Nephron progenitor cell (in vitro differentiated cells): ENCODE measurements at places on chromosomes 13 and 19.
A peak's percentile ranks its signal among the peaks of the same experiment; 100 is the strongest.

- DNase-seq: no peak
Observed at GRCh38 chr19:13100031-13100588, 2.5 kb downstream of the LYL1 start.

DNA sequence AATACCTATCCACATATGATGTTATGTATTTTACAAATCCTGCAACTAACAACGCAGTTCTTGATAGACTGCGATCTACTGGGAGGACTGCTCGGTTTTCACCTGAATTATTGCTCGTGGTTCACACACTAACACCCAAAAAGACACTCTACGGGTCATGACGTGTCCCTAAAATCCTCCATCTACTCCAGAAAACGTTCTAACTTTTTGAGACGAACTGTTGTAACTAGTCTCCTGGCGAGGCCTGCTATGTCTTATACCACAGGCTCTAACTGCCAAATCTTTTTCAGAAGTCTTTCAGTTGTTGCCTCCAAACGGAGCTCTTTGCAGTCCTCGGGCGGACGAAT, 108.2 kb downstream of the KCNRG start:
- no peak for DNase-seq

GRCh38 chr19:4969772-4970531, 1.0 kb downstream of the KDM4B start:
- no peak for DNase-seq

DNA sequence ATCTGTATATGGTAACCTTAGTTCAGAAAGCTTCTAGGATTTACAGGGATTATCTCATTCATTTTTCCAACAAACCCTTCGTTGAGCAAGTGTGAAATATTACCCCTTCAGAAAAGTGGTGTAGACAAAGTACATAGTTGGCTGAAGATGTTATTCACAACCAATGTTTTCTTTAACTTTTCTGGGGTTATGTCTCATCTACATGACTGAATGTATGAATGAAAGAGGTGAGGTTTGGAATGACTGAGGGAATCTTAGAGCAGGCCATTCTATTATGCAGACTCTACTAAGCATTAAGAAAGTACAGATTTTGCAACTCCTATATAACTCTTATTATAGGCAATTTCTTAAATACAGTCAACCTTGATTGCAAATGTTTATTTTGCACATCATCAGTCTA, 167.2 kb downstream of the NDFIP2 start:
- no peak for DNase-seq

DNA sequence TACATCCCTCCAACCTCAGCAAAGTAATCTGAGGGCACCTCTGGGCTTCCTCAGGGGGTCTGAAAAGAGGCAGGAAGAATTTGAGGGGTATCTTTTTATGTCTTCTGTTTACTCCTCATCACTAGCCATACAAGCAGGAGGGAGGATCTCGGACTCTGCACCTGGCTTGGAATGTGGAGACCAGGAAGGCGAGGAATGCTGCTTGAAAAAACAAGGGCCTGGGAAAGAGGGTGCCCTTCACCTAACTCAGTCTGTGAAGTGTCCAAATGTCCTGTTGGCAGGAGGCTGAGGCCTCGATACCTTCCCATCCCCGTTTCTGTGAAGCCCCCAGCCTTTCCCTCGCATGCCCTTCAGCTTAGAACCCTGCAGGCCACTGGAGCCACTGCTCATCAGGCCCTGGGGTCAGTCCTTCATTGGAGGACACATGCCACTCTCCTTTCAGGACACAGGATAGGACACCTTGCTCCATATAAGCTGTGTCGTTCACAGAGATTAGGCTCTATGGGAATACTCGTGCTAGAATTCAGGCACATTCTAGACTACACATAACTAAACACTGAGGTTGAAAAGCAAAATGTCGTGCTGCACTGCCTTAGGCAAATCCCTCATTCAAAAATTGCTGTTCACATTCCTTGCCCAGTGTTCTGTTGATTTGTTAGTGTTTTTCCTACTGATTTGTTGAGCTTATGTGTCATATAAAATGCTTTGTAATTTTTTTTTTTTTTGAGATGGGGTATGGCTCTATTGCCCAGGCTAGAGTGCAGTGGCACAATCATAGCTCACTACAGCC, 49.7 kb downstream of the ESD start:
- no peak for DNase-seq

DNA sequence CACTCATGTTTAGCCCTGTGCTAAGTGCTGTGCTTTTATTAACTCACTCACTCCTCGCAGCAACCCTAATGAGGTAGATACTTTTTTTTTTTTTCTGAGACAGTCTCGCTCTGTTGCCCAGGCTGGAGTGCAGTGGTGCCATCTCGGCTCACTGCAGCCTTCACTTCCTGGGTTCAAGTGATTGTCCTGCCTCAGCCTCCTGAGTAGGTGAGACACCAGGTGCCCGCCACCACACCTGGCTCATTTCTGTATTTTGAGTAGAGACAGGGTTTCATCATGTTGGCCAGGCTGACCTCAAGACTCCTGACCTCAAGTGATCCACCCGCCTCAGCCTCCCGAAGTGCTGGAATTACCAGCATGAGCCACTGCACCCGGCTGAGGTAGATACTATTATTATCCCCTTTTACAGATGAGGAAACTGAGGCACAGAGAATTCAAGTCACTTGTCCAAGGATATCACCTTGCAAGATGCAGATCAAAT, 2.5 kb downstream of the ITPKC start:
- no peak for DNase-seq

- DNase-seq: peak; percentile 33
Observed at GRCh38 chr19:2391118-2391725, 31.2 kb downstream of the TMPRSS9 start.

DNA sequence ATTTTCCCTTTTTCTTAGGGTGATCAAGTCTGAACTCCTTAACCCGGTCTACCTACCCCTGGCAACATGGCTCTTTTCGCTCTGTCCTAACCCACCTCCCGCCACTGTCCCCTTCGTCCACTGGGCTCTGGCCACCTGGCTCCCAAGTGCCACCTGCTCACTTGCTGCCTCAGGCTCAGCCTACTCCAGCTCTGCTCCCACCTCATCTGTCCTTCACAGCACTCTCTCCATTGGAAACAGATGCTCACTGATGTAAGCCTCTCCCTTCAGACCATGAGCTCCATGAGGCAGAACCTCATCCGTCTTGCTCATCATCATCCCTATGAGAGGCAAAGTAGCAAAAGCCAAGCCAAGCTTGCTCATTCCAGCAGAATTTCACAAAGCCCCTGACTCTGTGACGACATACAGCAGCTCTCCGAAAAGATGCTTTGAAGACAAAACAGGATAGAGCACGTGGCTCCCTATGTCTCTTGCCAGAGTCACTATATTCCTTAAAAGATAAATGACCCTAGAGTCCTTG, 35.3 kb upstream of the AMER2 start:
- no peak for DNase-seq

GRCh38 chr13:79407349-79407979, 1.4 kb upstream of the RBM26 start:
- DNase-seq: no peak

DNA sequence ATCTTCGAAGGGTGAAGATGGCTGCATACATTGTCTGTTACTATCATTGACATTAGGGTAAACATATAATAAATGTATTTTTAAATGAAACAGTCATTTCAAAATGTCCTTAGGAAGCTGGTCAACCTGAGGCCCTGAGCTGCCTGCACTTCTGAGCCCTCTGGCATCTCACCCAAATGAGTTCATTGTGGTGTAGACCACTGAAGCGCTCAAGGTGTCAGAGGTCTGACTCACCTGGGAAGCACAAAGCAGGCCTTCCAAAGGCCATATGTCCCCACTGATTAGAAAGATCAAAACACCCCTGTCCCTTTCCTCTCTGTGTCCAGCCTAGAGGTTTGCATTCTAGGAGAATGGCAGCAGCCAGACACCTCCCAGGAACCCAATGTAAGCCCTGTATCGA, 59.6 kb downstream of the COL4A2 start:
- no peak for DNase-seq

- peak; percentile 57 for DNase-seq
Observed at GRCh38 chr13:24053519-24054251, 106.8 kb upstream of the SPATA13 start.

DNA sequence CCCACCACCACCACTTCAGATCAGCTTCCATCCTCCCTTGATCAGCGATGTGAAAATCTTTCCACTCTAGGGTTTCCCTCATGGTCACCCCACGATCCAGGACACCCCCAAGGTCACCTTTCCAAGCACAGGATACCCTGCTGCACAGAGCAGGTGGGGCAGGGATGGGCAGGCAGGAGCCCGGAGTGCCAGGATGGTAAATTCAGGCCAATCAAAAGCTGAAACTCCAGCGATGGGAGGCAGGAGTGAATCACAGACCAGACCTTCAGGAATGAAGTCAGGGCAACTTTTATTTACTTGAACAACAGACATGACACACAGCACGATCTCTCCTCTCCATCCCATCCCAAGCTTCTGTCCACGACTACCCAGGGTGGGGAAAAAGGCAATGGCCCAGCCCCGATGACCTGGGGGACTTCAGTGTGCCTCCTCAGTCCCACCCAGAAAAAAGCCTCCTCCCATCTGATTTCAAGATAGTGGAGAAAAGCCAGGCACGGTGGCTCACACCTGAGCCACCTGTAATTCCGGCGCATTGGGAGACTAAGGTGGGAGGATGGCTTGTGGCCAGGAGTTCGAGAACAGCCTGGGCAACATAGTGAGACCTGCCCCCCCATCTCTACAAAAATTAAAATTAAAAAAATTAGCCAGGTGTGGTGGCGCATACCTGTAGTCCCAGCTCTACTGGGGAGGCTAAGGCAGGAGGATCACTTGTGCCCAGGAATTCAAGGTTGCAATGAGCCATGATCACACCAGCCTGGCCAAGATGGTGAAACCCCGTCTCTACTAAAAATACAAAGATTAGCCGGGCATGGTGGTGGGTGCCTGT, 39.2 kb downstream of the ZSWIM4 start:
- DNase-seq: no peak

GRCh38 chr19:10189616-10190015, 5.1 kb downstream of the DNMT1 start:
- no peak for DNase-seq

DNA sequence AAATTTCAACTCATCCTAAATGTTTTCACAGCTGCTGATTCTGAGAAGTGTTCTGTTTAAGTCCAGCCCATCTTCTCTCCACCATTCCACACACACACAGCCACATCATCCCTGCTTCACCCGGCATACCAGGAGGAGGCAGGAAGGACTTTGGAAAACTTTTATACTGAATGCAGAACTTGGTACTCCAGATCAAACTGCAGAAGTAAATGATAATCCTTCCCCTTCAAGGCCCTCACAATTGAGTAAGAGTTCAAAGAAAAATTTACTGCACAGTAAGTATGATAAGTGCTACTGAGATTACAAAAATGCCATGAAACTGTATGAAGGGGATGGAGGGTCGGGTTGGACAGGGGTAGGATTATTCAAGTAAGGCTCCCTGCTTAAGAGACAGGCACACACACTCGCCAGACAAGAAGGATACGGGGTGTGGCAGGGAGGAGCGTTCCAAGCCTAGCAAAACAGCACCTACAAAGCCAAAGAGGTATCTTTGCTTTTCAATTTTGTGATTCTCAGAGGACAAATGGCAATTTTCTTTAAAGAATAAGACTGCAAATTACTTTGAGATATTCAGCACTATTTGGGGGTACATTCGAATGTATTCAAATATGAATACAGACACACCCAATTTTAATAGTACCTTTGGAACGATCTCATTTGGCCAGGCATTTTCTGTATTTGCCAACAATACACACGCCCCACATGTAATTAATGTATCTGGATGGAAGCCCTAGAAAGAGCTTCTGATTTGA, 2.5 kb downstream of the USP12 start:
- DNase-seq: no peak

DNA sequence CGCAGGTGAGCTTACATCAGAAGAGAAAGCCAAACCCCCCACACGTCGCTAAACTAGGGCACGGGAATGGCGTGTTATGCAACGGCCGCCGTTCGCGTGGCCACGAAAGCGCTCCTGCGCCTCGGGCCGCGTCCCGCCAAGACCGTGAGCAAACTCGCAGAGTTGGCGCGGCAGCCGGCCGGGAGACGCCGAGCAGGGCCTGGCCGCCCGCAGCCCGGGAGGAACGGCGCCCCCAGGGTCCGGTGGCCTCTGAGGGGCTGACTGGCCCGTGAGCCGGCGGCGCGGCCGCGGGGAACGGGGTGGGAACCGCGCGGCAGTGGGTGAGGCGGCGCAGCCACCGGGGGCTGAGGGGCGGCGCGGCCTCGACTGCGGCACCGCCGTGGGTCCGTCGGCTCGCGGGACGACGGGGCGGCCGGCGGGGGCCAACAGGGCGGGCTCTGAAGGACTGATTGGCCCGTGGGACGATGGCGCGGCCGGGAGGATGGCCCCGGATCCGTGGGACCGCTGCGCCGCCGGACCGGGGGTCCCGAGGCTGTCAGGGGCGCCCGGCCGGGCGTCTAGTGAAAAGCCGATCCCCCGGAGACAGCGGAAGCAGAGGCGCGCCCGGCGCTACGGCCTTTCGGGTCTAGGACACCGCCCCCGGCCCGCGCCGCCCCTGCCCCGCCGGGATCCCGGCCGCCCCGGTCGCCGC, 903 bp downstream of the LATS2 start:
- DNase-seq: peak; percentile 63

DNA sequence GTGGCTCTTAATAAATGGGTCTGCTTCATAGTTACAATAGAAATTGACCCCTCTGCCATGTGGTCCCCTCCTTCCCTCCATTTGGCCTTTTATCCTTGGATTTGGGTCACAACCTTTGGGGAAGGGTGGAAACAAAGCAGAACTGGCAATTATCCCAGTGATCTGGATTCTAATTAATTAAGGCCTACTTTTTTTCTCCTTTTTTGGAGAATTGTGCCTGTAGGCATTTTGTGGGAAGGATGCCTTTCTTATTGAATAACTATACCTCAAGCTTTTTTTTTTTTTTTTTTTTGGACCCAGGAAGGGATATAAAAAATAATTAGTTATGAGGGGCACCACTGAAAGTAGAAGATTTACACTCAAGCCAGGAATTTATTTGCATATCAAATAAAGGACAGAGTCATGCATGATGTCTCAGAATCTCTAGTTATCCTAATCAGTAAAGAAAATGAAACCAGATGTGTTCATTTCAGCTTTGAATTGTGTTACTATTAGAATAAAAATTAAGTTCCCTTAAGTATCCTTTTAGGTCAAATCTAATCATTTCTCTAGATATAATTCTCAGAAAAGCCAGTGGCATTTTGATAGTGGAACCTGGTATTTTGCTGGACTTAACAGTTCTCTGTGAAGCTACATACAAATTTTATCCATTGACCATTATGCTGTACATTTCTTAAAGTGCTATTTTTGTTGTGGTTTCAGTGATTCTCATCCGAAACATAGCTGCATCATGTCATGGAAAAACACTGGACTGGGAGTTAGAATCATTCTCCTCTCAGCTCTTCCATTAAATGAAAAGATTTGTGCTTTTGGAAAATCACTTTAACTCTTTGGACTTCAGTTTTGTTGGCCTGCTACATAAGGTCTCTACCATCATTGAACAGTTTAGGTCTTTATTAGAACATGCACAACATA, 129.3 kb downstream of the KCNRG start:
- no peak for DNase-seq

DNA sequence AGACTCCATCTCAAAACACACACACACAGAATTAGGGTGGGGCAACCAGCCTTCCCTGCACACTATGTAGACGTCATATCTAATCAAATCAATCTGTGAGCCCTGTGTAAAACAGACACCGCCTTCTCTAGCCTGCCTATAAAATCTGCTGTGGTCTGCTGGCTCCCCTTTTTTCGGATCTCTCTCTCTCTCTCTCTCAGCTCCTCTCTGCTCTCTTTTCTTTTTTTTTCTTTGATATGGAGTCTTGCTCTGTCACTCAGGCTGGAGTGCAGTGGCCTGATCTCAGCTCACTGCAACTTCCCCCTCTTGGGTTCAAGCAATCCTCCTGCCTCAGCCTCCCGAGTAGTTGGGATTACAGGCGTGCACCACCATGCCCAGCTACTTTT, 11.8 kb upstream of the CD70 start:
- no peak for DNase-seq
